Psoas muscle (tissue), 8 donors: ENCODE measurements at places on chromosomes 11 and 22. TPM values are rescaled to one million over a fixed set of nuclear protein-coding genes. Genes with fewer than 3 reads are reported as not detected.

- no peaks in the 10 kb centered on the region for H3K36me3 ChIP-seq
- no peaks in the 10 kb centered on the region for H3K4me1 ChIP-seq
- no peak overlapping the region for H3K4me3 ChIP-seq
- no peak for DNase-seq
- H3K27me3 ChIP-seq: no peaks in the 10 kb centered on the region
- no peak overlapping the region for H3K27ac ChIP-seq
These were observed 804.4 kb downstream of the BRD1 start for GRCh38 chr22:49023161-49023878.

GRCh38 chr22:46767249-46767985, 5.0 kb downstream of the TBC1D22A start:
- no peaks in the 10 kb centered on the region for H3K27me3 ChIP-seq
- peaks cover 8% of the 10 kb centered on the region for H3K36me3 ChIP-seq
- H3K27ac ChIP-seq: no peak overlapping the region
- no peak for DNase-seq

DNA sequence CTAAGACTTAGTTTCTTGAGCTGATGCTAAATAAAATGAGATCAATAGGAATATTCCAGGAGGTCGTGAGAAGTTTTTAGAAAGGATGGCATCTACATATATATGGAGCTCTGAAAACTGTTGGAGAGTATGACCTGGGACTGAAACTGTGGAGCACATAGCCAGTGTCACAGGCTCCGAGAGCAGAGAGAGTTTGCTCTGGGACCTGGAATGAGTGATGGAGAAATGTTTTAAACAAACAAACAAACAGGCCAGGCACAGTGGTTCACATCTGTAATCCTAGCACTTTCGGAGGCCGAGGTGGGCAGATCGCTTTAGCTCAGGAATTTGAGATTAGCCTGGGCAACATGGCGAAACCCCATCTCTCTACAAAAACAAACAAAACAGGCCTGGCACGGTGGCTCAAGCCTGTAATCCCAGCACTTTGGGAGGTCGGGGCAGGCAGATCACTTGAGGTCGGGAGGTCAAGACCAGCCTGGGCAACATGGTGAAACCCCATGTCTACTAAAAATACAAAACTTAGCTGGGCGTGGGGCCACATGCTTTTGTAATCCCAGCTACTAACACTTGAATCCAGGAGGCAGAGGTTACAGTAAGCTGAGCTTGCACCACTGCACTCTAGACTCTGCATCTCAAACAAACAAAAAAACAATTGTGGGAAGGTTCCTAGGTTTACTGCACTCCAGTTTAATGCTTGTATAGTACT, 67.1 kb downstream of the SLC35F2 start:
- H3K27me3 ChIP-seq: no peaks in the 10 kb centered on the region
- H3K27ac ChIP-seq: no peak overlapping the region
- no peaks in the 10 kb centered on the region for H3K36me3 ChIP-seq
- DNase-seq: no peak
- no peaks in the 10 kb centered on the region for H3K4me1 ChIP-seq

- DNase-seq: no peak
- H3K27me3 ChIP-seq: no peaks in the 10 kb centered on the region
- H3K4me1 ChIP-seq: no peaks in the 10 kb centered on the region
- no peak overlapping the region for H3K27ac ChIP-seq
- no peak overlapping the region for H3K4me3 ChIP-seq
These were observed 38.2 kb downstream of the SYTL2 start for GRCh38 chr11:85772695-85773094.

- no peaks in the 10 kb centered on the region for H3K27me3 ChIP-seq
- DNase-seq: no peak
These were observed 38.1 kb upstream of the POU2AF1 start for GRCh38 chr11:111417011-111417765.

DNA sequence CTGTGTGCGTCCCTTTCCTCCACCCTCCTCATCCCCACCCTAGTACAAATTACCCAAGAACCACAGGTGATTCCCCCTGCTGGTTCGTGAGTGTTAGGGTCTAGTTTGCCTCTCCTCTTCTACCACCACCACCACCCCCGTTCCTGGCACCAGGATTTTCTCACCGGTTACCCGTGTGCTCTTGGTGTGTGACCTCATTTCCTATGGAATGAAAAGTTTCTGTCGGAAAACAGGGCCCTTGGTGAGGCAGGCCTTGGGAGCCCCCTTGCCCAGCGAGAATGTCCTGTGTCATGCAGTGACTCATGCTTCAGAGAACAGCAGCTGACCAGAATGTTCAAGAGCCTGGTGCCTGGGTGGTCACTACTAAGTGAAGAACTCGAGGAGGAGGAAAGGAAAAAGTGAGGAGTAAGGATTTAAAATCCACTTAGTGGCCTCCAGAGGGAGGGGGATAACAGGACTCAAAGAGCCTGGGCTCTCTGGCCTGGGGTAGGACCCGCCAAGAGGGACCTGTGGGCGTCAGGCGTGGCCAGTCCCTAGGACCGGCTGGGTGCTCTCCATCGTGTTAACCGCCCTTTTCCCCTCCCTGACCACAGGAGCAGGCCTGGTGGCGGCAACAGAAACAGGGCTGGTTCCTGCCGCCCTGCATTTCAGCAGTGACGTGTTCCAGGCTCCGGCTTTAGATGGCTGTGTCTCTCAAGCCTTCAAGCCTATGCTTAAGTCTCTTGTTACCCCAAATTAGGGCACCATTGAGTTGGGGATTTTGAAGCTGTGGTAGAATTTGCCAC, 30.2 kb downstream of the C22orf31 start:
- H3K27me3 ChIP-seq: no peaks in the 10 kb centered on the region
- peak; percentile 68 for DNase-seq
- peaks cover 39% of the 10 kb centered on the region for H3K4me1 ChIP-seq
- peak overlapping the region; percentile 64 for H3K4me3 ChIP-seq
- no peaks in the 10 kb centered on the region for H3K36me3 ChIP-seq
- H3K27ac ChIP-seq: peak overlapping the region; percentile 87

GRCh38 chr11:48162885-48163268, 53.7 kb upstream of the OR4B1 start:
- no peak for DNase-seq
- H3K27ac ChIP-seq: no peak overlapping the region
- no peak overlapping the region for H3K4me3 ChIP-seq
- no peaks in the 10 kb centered on the region for H3K36me3 ChIP-seq
- H3K27me3 ChIP-seq: no peaks in the 10 kb centered on the region

Gene HARBI1
- 4.4 TPM for total RNA-seq
